Activated CD8-positive, alpha-beta memory T cell treated with anti-CD3 and anti-CD28 coated beads for 4 hours (primary cell): ENCODE measurements at places on chromosomes 3 and 15.

- no peak for DNase-seq
These were observed 451.5 kb downstream of the FGF12 start for GRCh38 chr3:192275741-192276355.

DNA sequence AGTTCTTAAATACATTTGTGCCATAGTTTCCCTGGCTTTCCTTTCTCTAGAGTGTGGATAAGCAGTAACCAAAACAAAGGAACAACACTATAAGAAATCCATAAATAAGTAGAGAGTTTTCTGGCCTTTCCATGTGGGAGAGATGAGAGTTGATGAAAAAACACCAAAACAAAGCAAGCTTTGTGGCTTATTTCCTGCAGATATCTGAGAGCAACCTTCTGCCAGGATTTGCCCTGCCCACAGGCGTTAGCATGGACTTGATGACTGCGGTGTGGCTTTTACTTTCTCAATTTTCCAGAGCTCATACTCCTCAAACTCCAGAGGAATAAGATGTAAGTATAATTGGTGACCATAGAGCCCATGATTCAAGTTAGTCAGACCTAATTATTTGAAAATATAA, 194.9 kb downstream of the RAP2B start:
- no peak for DNase-seq

GRCh38 chr3:120469882-120470301, 19.1 kb upstream of the FSTL1 start:
- no peak for DNase-seq

GRCh38 chr3:60629816-60630215, 621.4 kb downstream of the FHIT start:
- DNase-seq, result no peak
